ENCODE measurements at places on chromosomes 13 and 19.
A peak's percentile ranks its signal among the peaks of the same experiment; 100 is the strongest.

DNA sequence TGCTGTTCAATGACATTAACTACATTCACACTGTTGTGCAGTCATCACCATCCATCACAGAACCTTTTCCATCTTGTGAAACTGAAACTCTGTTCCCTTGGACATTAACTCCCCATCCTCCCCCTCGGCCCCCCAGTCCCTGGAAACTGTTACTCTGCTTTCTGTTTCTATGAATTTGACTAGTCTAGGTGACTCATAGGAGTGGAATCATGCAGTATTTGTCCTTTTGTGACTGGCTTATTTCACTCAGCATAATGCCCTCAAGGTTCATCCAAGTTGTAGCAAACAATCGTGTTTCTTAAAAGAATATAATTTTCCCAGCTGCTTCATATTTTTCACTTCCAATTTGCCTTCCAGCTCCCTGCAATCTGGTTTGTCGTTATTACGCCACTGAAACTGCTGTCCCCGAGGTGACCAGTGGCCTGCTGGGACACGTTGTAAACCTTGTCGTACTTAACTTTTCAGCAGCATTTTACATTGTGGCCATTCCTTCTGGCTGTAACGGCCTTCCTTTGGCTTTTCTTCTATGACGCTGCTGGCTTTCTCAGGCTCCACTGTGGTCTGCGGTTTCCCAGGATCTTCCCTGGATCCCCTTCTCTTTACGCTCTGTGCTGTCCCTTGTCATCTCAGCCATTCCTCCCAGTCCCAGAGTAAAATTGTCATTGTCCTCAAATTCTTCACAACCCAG lies 74.0 kb downstream of the DHRS12 start:
- peak; percentile 93 for DNase-seq

DNA sequence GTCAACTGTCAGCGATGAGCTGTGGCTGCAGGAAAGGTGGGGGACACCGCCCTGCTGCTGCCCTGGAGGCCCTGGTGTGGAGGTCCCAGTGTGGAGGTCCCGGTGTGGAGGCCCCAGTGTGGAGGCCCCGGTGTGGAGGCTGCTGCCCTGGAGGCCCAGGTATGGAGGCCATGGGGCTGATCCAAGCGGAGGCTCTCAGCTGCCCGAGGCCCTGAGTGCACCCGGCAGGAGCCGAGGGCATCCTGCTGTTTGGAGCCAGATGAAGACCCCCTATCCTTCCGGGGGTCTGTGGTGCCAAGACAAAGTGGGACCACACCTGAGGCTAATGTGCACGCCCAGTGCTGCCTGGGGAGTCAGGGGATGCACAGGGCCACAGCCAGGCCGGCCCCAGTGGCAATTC lies 210.4 kb upstream of the SOX1 start:
- no peak for DNase-seq

DNA sequence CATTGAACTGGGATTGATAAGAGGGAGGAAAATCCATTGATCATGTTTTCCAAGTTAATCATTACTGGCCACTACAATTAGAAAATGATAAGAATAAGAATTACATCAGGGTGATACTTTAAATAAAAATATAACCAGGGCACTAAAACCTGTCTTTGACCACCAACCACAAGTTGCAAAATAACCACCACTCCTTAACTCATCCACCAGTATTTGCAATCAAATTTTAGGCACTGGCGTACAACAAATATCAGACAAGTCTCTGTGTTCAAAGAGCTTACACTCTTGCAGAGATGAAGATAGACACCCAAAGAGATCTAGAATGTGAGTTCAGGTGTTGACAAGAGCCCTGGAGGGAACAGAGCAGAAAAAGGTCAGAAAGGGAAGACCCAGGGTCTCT lies 514 bp downstream of the CEACAM3 start:
- no peak for DNase-seq

GRCh38 chr13:86464193-86464592 lies 665.0 kb upstream of the SLITRK6 start:
- no peak for DNase-seq

GRCh38 chr19:8505680-8506401 lies 3.4 kb upstream of the PRAM1 start:
- peak; percentile 71 for DNase-seq

- peak; percentile 20 for DNase-seq
Measured at GRCh38 chr19:57872450-57872849, 16.4 kb downstream of the ZNF814 start.

DNA sequence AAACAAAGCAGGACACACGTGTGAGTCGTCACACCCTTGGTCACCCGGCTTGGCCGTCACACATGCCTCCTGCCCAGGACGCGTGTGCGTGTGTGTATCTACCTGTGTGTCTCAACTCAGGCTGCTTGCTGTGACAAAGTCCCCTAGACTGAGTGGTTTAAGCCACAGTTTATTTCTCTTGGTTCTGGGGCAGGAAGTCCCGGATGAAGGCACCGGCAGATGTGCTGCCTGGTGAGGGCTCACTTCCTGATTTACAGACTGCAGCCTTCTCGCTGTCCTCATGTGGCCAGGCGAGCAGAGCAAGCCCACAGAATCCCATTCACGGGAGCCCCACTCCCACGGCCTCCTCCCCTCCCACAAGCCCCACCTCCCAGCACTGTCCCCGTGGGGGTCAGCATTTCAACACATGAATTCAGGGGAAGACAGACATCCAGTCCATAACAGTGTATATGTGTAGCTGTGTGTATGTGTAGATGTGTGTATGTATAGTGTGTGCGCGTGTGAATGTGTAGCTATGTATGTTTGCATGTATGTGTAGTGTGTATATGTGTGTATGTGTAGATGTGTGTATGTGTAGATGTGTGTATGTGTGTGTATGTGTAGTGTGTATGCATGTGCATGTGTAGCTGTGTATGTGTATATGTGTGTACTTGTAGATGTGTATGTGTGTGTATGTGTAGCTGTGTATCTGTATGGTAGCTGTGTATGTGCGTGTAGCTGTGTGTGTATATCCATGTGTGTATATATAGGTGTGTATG lies 51.5 kb downstream of the MCF2L start:
- no peak for DNase-seq

- no peak for DNase-seq
Measured at GRCh38 chr19:32040236-32040635, 305.2 kb upstream of the ZNF507 start.

GRCh38 chr19:3098141-3098514 lies 4.0 kb downstream of the GNA11 start:
- DNase-seq: no peak

GRCh38 chr13:25065974-25066770 lies 29.8 kb upstream of the PABPC3 start:
- no peak for DNase-seq

DNA sequence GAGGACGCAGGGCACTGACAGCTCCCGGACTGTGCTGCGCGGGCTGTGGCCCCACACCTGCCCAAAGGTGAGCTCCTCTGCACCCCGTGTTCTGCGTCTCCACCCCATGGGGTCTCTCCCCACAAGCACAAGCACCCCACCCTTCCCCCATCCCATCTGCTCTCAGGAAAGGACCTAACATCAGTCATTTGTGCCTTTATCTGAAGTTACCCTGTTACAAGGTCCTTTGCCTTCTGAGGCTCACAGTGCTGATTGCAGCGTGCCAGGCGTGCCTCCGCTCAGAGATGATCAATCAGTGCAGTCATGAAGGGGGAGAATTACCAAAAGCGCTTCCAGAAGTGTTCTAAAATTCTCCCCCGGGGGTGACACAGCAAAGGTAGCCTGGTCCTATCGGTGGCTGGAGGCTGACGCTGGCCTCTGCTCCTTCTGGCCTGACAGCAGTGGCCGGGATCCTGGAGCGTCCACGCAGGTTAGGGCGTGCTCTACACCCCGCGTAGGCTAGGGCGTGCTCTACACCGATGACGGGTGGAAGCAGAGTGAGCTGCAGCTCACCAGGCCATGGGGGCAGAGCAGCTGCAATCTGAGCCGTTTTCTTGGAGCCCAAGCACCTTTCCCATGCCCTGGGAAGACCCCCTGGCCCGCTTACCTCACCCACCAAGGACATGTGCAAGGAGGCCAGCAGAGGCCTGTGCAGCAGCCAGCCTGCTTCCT lies 84.7 kb upstream of the TM9SF2 start:
- no peak for DNase-seq

DNA sequence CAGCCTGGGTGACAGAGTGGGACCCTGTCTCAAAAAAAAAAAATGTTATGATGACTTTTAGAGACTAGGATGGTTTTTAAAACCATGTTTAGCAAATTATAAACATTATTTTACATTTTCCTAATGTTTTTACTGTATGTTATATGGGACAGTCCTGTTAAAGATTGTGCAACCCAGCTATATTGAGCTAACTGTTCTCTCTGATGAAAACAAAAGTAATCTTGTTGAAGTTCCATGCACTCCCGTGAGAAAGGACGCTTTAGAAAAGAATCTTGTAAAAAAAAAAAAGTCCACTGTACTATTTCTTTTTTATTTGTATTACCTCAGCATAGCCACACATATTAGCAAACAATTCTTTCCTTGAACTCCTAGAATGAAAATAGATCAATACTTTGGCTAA lies 451.2 kb downstream of the DCT start:
- DNase-seq: no peak

DNA sequence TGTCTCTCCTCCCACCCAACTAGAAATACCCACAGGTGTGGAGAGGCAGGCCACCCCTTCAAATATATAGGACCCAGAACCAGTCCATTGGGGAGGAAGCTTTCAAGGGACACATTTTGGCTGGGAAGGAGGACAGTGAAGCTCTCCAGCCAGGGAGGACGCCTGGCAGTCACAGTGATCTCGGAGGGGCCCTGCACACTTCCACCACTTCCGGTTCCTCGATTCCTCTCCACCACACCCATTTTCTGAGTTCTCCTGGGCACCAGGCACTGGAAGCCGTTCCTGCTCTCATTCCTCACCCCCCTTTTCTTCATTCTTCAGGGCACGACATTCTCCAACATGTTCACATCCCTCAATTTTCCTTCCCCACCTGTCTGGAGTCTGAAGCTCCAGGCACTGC lies 30.4 kb upstream of the CEACAM21 start:
- DNase-seq: no peak

DNA sequence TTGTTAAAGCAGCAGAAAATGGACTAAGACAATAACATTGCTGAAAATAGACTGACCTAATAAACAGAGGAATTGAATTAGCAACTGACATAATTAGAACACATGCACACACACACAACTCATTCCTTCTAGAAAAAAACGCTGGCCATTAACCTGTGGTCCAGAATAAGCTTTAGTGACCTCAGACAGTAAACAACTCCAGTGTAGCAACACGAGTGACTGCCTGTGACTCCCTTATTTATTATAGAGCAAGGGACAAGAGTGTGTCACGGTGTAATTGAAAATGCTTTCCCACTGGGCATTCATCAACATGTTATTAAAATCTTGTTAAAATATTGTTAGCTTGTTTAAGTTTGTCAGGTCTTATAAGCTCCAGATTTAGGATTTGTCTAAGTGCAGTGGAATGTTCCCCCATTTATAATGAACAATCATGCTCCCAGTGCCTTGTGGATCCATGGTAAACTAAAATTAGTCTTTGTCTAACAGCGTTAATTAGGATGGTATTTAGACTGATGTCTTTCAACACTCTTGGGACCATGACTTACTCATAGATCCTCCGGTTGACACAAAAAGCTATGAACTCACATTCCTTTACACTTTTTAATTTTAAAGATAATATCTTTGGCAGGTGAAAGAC lies 111.7 kb upstream of the IRS2 start:
- no peak for DNase-seq

DNA sequence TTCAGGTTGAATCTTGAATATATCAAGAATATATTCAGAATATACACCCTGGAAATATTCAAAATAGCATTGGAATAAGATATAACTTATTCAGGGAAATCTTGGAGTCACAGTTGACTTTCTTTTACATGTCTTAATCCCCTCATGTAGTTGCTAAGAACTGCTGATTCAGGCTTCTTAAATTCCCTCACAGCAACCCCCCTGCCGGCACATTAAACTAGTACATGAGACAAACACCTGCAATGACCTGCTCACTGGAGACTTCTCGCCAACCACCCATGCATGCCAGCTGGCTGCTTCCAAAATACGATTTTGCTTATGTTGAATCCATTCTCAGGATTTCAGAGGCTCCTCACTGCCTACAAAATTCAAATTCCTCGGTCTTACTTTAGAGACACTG lies 997.1 kb downstream of the EFNB2 start:
- no peak for DNase-seq

- no peak for DNase-seq
Measured at GRCh38 chr19:6671960-6672359, 2.0 kb upstream of the TNFSF14 start.

DNA sequence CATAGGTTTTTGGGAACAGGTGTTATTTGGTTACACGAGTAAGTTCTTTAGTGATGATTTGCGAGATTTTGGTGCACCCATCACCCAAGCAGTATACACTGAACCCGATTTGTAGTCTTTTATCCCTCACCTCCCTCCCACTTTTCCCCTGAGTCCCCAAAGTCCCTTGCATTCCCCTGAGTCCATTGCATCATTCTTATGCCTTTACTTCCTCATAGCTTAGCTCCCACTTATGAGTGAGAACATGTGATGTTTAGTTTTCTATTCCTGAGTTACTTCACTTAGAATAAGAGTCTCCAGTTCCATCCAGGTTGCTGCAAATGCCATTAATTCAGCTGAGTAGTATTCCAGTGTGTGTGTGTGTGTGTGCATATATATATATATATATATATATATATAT lies 97.2 kb upstream of the EDNRB start:
- DNase-seq: no peak

- no peak for DNase-seq
Measured at GRCh38 chr13:60143775-60144174, 20.0 kb downstream of the DIAPH3 start.

GRCh38 chr19:57280962-57281400 lies 696 bp downstream of the ZNF460 start:
- DNase-seq: peak; percentile 32

GRCh38 chr19:51511353-51511752 lies 9.8 kb upstream of the SIGLEC12 start:
- DNase-seq: no peak

DNA sequence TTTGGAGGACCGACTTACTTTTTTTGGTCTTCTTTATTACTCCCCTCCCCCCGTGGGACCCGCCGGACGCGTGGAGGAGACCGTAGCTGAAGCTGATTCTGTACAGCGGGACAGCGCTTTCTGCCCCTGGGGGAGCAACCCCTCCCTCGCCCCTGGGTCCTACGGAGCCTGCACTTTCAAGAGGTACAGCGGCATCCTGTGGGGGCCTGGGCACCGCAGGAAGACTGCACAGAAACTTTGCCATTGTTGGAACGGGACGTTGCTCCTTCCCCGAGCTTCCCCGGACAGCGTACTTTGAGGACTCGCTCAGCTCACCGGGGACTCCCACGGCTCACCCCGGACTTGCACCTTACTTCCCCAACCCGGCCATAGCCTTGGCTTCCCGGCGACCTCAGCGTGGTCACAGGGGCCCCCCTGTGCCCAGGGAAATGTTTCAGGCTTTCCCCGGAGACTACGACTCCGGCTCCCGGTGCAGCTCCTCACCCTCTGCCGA lies 409 bp downstream of the FOSB start:
- peak; percentile 43 for DNase-seq

- no peak for DNase-seq
Measured at GRCh38 chr13:76461999-76462398, 424.2 kb downstream of the KCTD12 start.

DNA sequence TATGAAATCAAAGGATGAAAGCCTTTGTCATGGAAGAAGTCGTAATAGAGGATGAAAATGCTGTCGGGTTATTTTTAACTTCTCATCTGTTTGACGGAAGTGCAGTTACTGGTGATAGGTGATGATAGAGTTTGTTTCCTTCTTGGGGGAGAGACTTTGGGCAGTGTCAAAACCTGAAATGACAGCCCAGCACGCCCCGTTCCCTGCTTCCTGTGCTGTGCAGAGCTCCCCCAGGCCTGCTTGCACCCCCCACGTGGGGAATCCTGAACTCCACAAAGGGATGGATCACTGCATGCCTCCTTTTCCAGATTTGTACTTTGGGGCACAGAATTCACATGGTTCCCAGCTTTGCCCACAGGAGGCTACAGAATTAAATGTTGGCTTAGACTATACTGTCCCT lies 102.7 kb downstream of the ATP11A start:
- no peak for DNase-seq
